ENCODE measurements at places on chromosomes 12 and 14. TPM values are rescaled to one million over a fixed set of nuclear protein-coding genes. Genes with fewer than 3 reads are reported as not detected.

The B4GALNT3 gene
- not detected for total RNA-seq

The GPATCH2L gene
- 92.2 TPM for total RNA-seq

The ARHGAP9 gene
- 0.12 TPM for total RNA-seq

The FGF6 gene
- total RNA-seq = not detected

The NEUROD4 gene
- total RNA-seq = not detected

The CMA1 gene
- total RNA-seq = not detected

The ALDH6A1 gene
- total RNA-seq = 18.9 TPM

The FIGNL2 gene
- 0.25 TPM for total RNA-seq

The RBM23 gene
- total RNA-seq = 82.8 TPM

The RNASE7 gene
- not detected for total RNA-seq

The MUCL1 gene
- total RNA-seq = not detected

The IL22 gene
- total RNA-seq = not detected

The KRT77 gene
- not detected for total RNA-seq

The INHBE gene
- total RNA-seq = 2.1 TPM

The TAS2R13 gene
- 1.5 TPM for total RNA-seq

The LRRK2 gene
- 9.6 TPM for total RNA-seq

The BRI3BP gene
- 6.7 TPM for total RNA-seq

The AQP6 gene
- total RNA-seq = 0.12 TPM

The PLD4 gene
- under 0.01 TPM for total RNA-seq

The DUSP6 gene
- 96.2 TPM for total RNA-seq

The ETFBKMT gene
- 5.9 TPM for total RNA-seq

The MGAT2 gene
- total RNA-seq = 106 TPM

The CEBPE gene
- total RNA-seq = not detected

The WSCD2 gene
- total RNA-seq = not detected

The PLEKHH1 gene
- total RNA-seq = 0.62 TPM

The C12orf50 gene
- not detected for total RNA-seq

The DAO gene
- not detected for total RNA-seq

The DIO2 gene
- 4.3 TPM for total RNA-seq

The VDR gene
- 2.7 TPM for total RNA-seq

The CEP83 gene
- total RNA-seq = 17.2 TPM

The MMP19 gene
- 5.2 TPM for total RNA-seq

The KRT72 gene
- not detected for total RNA-seq

The CD27 gene
- not detected for total RNA-seq

The GPR68 gene
- 1.2 TPM for total RNA-seq

The PTGDR gene
- total RNA-seq = 0.22 TPM

The MSI1 gene
- not detected for total RNA-seq

The IL26 gene
- not detected for total RNA-seq

The AQP5 gene
- total RNA-seq = not detected

The SLC41A2 gene
- total RNA-seq = 23.0 TPM

The SYCP3 gene
- total RNA-seq = 0.11 TPM

The TAS2R46 gene
- total RNA-seq = 2.6 TPM

The ATP23 gene
- total RNA-seq = 16.5 TPM

The RIPK3 gene
- 0.50 TPM for total RNA-seq

The TAS2R14 gene
- 2.9 TPM for total RNA-seq

The MMP14 gene
- 519 TPM for total RNA-seq

The P2RX2 gene
- total RNA-seq = not detected

The SLC8A3 gene
- total RNA-seq = 0.12 TPM

The RBP5 gene
- total RNA-seq = 0.12 TPM

The HIP1R gene
- total RNA-seq = 25.7 TPM

The RFLNA gene
- total RNA-seq = 0.50 TPM

The KRT78 gene
- not detected for total RNA-seq

The TIMM9 gene
- 20.9 TPM for total RNA-seq

The UBE2N gene
- 50.2 TPM for total RNA-seq

The NANOG gene
- total RNA-seq = not detected

Data from uterine smooth muscle cell (primary cell).